Motor neuron (in vitro differentiated cells): ENCODE measurements at places on chromosomes 7 and 10. TPM values are rescaled to one million over a fixed set of nuclear protein-coding genes. Genes with fewer than 3 reads are reported as not detected.
A peak's percentile ranks its signal among the peaks of the same experiment; 100 is the strongest.

- ATAC-seq = no peak
Observed at GRCh38 chr7:1045069-1046063, 1.0 kb downstream of the GPR146 start.

DNA sequence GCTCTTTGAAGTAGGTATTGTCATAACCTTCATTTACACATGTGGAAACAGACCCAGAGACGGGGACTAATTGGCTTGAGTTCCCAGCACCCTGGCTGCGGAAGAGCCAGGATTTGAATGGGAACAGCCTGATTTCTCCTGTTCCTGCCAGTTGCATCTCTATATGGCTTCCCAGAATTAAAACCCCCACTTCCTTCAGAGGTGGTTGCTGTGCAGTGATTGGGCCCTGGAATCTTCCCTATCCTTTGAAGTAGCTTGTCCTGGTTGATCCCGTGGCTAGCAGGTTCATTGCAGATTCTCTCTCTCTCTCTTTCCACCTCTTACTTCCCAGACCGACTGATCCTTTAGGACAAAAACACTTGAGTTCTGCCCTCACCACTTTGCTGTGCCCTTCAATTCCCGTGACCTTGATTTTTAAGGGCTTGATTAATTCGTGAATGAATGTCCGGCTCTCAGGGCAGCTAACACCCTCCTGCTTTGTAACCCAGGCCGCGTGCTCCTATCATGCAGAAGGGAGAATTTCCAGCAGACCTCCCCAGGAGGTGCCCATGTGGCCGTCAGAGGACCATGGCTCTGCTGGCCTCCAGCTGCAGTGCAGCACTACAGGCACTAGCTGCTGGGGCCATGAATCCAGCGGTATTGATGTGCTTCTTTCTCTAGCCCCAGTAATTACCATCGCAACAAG is 120.6 kb upstream of the AGK start:
- ATAC-seq = peak; percentile 95

DNA sequence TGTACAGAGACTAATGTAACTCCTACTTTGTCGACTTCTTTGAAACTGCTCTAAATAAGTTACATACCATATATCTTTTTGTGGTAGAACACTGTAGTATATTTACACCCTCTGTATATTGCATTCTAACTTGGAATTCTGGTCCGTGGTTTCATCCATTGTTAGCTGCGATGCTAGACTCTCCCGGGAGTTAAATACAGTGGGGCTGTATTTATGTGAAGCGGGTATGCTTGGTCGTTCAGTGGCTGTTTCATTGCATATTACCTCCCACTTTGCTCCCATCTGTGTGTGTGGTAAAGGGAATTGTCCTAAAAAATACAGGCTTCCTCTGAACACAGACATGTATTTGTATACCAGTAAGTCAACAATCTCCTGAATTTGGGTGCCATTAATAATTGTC is 231.1 kb downstream of the SLC25A13 start:
- no peak for ATAC-seq

SYT15B gene
- total RNA-seq = 0.38 and 0.50 TPM in 2 replicates

- no peak for ATAC-seq
Observed at GRCh38 chr10:55283031-55283430, 482.0 kb upstream of the PCDH15 start.

DNA sequence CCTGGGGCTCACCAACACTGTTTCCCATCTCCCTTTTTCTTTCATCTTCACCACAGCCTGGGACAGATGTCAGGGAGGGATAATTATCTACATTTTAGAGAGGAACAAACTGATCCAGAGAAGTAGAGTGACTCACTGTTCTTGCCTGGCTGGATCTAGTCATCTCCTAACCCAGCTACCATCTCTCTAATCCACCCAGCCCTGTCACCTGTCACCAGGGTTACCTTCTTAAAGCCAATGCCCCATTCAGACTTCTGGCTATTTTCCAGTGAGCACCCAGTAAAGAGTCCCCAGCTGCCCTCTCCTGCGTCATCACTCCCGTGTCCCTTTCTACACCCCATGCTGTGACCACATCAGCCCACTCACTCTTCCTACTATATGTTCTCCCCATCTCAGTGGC is 68.4 kb upstream of the DUSP5 start:
- no peak for ATAC-seq

DNA sequence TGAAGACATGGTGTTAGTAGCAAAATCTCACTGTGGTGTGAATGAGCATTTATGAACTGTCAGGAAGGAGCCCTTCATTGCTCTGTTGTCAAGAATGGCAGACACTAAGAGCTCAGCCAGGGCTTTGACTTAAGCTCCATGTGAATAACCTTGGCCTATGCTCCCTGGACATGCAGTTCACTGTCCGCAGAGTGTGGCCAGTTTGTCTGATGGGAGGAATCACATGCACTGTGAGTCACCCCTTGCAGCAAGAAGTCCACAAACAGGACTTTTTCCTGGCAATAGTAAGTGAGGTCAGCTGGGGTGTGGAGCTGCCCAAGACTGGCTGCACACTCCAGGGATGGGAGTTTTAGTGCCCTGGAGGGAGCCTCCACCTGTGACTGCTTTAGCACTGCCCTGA is 49.5 kb downstream of the ZNF37A start:
- peak; percentile 99 for ATAC-seq

DNA sequence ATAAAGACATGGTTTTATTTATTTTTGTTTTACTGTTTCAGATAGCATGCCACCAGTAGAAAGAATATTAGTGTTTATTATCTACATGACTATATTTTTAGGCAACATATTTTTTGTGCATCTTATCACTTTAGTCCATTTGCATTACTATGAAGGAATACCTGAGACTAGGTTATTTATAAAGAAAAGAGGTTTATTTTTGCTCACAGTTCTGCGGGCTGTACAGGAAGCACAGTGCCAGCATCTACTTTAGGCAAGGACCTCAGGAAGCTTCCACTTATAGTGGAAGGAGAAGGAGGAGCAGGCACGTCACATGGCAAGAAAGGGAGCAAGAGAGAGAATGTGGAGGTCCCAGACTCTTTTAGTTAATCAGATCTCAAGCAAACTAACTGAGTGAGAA is 5.7 kb downstream of the CAV2 start:
- ATAC-seq = no peak

SGMS1 gene
- 8.2 and 8.5 TPM in 2 replicates for total RNA-seq

GRCh38 chr10:62000726-62001125 is 99.2 kb downstream of the ARID5B start:
- ATAC-seq = no peak

AASS gene
- 8.7 and 11.5 TPM in 2 replicates for total RNA-seq

- no peak for ATAC-seq
Observed at GRCh38 chr7:4838626-4839334, 23.1 kb downstream of the PAPOLB start.

GRCh38 chr10:107733328-107734130 is 569.0 kb upstream of the SORCS1 start:
- no peak for ATAC-seq

DNA sequence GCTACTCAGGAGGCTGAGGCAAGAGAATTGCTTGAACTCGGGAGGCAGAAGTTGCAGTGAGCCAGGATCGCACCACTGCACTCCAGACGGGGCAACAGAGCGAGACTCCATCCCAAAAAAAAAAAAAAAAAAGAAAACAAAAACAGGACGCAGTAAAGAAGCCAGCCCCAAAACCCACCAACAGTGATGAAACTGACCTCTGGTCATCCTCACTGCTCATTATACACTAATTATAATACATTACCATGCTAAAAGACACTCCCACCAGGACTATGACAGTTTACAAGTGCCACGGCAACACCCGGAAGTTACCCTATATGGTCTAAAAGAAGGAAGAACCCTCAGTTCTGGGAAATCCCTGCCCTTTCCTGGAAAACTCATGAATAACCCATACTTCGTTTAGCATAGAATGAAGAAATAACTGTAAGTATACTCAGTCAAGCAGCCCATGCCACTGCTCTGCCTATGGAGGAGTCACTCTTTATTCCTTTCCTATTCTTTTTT is 40.0 kb upstream of the EIF4H start:
- no peak for ATAC-seq

- ATAC-seq = no peak
Observed at GRCh38 chr10:120988751-120989150, 137.6 kb downstream of the WDR11 start.

- ATAC-seq = no peak
Observed at GRCh38 chr7:90817846-90818245, 221.7 kb downstream of the CDK14 start.

DNA sequence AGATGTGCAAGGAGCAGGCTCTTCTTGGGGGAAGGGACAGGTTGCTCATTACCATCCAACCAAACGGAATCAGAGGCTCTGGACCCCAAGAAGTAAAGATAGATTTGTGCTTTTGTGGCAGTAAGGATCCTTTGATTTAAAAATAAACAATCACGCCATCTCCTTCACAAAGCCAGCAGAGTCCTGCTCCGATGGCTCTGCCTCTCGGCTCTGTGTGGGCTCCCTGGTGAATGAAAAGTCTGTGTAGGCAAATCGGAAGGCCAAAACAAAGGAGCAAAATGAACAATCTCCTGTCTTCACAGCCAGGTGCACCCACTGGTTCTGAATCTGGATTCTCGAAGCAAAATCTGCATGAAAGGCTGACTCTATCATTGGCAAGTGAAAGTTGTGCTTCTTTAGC is 3.8 kb downstream of the PTPRN2 start:
- ATAC-seq = no peak

DNA sequence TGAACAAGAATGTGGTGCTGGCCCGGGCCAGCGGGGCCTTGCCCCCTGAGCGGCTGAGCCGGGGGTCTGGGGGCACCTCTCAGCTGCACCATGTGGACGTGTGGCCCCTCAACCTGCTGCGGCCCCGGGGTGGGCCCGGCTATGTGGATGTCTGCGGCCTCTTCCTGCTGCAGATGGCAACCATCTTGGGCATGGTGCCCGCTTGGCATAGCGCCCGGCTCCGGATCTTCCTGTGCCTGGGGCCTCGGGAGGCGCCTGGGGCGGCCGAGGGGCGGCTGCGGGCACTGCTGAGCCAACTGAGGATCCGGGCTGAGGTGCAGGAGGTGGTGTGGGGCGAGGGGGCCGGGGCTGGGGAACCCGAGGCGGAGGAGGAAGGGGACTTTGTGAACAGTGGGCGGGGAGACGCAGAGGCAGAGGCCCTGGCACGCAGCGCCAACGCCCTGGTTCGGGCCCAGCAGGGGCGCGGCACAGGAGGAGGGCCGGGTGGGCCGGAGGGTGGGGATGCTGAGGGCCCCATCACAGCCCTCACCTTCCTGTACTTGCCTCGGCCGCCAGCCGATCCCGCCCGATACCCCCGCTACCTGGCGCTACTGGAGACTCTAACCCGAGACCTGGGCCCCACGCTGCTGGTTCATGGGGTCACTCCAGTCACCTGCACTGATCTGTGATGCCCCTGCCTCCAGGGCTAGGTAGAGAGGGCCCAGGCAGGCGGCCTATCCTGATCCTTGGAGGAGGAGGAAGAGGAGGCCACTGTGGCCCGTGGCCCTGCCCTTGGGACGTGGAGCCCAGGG is 1.1 kb upstream of the TRIP6 start:
- peak; percentile 61 for ATAC-seq

PON1 gene
- 0.37 and 0.57 TPM in 2 replicates for total RNA-seq

DNA sequence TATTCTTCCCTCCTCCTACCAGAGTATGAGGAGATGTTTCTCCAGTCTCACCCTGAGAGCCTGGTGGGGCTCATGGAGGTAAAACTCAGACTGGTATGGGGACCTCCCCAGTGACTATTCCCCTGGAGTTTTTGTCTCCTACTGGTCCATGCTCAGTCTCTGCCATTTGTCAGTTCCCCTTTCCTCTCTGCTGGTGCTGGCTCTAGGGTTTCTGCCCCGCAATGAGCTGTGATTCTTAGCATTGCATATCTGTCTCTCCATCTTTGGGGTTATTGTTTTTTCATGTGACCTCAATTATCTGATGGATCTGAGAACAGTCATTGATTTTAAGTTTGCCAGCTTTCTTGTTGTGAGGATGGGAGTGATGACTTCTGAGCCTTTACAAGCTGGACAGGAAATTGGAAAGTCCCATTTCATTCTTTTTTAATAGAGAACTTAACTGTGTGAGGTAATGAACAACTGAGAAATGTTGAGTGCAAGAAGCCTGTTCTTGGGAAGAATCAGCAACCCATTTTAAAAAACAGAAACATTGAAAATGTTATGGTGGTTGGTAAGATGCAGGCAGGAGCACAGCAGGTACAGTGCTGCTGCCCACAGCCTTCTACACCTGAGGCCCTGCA is 26.9 kb downstream of the NACAD start:
- ATAC-seq = no peak

DNA sequence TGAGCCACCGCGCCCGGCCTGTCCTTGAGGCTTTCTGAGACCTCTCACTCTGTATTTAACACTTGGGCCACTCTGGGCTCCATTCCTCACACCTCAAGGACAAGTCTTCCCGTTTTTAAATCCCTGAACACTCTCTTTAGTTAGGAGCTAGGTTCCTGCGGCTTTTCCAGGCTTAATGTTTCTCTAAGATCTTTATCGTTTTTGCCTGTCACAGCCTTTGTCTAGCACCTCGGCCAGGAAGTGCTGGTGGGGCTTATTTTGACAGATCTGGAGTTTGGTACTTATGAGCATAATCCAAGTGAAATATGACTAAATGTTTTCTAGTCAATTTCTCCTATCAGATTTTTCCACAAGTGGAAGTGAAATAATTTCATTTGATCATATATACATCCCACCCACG is 186.6 kb downstream of the DPY19L1 start:
- ATAC-seq = no peak

- no peak for ATAC-seq
Observed at GRCh38 chr10:4691776-4692175, 134.2 kb upstream of the AKR1E2 start.

- no peak for ATAC-seq
Observed at GRCh38 chr7:96273716-96274115, 48.2 kb downstream of the SLC25A13 start.

- ATAC-seq = no peak
Observed at GRCh38 chr7:63900394-63901203, 98.0 kb upstream of the ZNF722 start.

DNA sequence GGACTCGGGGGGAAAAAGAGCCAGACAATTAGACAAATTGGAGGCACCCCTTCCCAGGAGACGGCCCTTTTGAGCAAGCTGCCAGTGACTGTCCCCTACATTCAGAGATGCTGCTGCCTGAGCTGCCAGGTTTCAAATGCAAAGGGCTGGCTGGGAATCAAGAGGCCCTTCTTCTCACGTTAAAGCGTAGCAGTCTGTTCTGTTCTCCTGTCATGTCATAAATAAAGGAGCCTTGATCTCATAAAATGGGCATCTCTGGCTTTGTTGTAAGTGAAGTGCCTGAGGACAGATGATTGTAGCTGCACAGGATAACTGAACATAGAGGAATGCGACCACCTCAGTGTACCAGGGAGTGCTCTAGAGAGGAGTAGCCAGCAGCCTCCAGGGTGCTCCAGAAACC is 917.9 kb downstream of the GRID1 start:
- no peak for ATAC-seq
